GM18507 (cell line): ENCODE measurements at places on chromosomes 3 and 15.

DNA sequence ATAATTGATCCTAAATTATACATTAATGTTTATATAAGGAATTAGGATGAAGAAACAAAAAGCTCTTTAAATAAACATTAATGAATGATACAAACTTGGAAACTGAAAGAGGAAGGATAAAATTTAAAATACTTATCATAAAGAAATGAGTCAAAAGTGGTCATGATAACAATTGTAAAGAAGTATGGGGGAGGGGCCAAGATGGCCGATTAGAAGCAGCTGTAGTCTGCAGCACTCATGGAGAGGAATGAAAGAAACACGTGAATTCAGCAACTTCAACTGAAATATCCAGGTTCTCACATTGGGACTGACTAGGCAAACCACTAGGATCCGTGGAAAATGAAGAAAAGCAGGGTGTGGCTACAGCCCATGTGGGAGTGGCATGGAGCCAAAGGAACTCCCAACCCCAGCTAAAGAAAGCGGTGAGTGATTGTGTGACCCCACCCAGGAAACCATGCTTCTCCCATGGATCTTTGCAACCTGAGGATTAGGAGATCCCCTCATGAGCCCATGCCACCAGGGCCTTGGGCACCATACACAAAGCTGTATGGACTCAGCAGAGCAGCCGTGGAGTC, 13.1 kb upstream of the CP start:
- no peak for DNase-seq

DNA sequence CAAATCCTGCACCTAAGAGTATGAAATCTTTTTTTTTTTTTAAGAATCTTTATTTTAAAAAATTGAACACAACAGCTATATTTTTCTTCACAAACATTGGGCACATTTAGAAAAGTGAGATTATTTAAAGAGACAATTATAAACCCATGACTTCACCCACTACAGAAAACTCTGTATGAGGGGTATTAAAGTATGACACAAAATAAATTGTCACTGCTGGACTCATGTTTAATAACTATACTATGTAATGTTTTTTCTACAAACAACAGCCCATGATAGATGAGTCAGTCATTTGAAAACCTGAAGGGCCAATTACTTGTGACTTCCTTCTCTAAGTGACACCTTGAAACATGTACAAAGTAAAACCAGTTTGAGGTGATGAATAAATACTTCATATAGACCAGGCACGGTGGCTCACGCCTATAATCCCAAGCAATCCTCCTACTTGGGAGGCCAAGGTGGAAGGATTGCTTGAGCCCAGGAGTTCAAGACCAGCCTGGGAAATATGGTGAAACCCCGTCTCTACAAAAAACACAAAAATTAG, 36.0 kb downstream of the AQR start:
- no peak for DNase-seq

DNA sequence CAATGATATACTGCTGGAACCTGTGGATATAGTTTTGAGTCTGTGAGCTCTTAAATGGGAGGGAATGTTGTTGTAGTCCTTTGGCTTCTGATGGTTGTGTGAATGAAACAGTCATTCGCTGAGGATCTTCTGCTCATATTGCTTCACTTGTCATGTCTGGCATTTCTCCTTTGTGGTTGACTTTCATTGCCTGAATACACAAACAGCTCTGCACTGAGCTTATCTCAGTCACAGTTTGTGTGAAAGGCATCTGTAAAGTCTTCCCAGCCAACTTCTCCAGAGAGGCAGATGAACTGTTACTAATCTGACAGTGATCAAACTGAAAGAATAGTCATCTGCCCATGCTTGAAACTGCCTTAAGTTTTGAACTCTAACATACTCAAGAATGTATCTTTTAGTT, 59.8 kb downstream of the TMED3 start:
- DNase-seq: no peak

- DNase-seq: no peak
Observed at GRCh38 chr3:126060613-126061145, 23.2 kb downstream of the SLC41A3 start.

DNA sequence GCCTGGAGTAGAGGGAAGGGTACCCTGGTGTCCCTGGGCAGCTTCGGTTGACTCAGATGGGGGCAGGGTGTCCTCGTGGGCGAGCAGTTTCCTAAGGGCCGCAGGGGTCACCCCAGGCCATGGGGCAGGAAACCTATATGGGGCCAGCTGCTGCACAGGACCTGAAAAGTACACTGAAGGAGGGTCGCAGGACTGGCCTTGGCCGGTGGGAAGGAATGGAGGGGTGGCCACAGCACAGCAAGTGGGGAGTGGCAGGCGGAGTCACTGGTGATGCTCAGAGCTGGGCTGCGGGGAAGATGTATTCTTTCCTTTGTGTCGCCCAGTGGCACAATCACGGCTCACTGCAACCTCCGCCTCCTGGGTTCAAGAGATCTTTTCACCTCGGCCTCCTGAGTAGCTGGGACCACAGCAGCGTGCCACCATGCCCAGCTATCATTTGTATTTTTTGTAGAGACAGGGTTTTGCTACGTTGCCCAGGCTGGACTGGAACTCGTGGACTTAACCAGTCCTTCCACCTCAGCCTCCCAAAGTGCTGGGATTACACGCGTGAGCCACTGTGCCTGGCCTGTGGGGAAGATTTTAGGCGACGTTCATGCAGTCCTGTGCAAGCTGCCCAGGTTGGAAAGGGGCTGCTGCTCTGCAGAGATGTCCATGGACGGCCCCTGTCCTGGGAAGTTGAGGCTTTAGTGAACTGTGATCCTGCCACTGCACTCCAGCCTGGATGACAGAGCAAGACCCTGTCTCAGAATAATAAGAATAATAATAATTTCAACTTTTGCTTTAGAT, 57.2 kb downstream of the EFCAB12 start:
- DNase-seq: no peak

DNA sequence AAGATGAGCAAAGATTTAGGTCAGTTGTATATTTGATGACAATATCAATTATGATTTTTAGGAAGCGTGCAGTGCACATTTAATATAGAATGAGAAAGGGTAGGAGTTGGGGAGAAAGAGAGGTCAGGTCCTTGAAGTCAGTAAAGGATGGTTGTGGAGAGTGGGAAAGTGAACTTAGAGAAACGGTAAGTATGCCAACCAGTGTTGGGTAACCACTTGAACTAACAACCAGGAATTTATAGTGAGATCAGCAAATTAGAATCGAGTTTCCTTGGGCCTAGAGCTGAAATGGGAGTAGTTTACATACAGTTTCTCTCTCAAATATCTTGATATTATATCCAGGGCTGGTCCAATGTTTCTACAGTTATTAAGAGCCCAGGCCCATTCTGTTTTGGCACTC, 188.5 kb upstream of the RBMS3 start:
- DNase-seq: no peak

DNA sequence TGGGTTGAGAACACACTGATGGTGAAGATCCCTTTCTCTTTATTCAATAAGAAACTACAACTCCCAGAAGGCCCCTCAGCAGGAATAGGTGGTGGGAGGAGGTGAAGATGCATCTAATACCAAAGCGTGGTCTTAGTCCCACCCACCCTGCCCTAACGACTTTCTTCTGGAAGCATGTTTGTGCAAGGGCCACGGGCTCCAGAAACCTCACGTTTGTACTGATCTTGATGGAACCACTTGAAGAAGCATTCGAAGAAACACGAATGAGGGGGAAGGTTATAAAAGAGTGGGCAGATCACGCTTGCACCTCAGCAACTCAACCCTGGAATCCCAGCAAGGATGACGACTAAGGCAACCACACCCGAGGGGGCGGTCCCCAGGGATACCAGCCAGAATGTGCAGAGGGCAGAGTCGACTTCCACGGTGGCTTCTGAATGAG, 10.6 kb upstream of the SLC25A36 start:
- no peak for DNase-seq

DNA sequence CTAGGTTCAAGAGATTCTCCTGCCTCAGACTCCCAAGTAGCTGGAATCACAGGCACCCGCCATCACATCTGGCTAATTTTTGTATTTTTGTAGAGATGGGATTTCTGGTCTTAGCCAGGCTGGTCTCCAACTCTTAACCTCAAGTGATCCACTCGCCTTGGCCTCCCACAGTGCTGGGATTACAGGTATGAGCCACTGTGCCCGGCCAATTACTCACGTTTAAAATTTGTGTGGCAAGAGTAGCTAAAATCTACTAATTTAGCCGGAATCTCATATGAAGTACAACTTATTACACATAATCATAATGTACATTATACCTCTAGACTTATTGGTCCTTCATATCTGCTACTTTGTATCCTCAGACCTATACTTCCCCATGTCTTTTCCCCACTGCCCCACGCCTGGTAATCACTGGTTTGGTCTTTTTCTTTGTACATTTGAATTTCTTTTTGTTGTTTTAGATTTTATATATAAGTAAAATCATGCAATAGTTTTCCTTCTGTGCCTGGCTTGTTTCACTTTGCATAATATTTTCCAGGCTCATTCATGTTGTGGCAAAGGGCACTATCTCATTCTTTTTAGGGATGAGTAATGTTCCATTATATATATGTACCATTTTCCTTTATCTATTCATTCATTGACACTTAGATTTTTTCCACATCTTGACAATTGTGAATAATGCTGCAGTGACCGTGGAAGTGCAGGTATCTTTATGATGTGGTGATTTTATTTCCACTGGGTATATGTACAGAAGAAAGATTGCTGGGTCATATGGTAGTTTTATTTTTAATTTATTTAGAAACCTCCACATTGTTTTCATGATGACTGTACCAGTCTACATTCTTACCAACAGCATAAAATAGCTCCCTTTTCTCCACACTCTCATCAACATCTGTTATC, 605.0 kb upstream of the CBLB start:
- no peak for DNase-seq

GRCh38 chr3:23202921-23203707, at the start of gene UBE2E2:
TSS of gene UBE2E2 (plus strand) at chr3:23203327.
- DNase-seq: peak; percentile 75
